Progenitor cell of endocrine pancreas (in vitro differentiated cells): ENCODE measurements at places on chromosomes 1 and 21. TPM values are rescaled to one million over a fixed set of nuclear protein-coding genes. Genes with fewer than 3 reads are reported as not detected.

GRCh38 chr1:239128541-239128940, 257.8 kb upstream of the CHRM3 start:
- H3K4me1 ChIP-seq: no peaks in the 10 kb centered on the region
- H3K27ac ChIP-seq: no peak overlapping the region
- H3K27me3 ChIP-seq: no peaks in the 10 kb centered on the region
- no peak overlapping the region for H3K4me3 ChIP-seq
- no peak for DNase-seq
- no peaks in the 10 kb centered on the region for H3K36me3 ChIP-seq

- no peak overlapping the region for H3K4me3 ChIP-seq
- H3K27ac ChIP-seq: peak overlapping the region; percentile 83
- DNase-seq: no peak
- H3K36me3 ChIP-seq: no peaks in the 10 kb centered on the region
- H3K4me1 ChIP-seq: peaks cover 22% of the 10 kb centered on the region
- H3K27me3 ChIP-seq: no peaks in the 10 kb centered on the region
Measured at GRCh38 chr1:106223213-106223612, 833.3 kb upstream of the PRMT6 start.

CFAP74 gene
- total RNA-seq: 0.36 and 0.93 TPM in 2 replicates

- DNase-seq: no peak
- H3K27ac ChIP-seq: no peak overlapping the region
- peaks cover 4% of the 10 kb centered on the region for H3K27me3 ChIP-seq
- H3K4me1 ChIP-seq: no peaks in the 10 kb centered on the region
- H3K36me3 ChIP-seq: no peaks in the 10 kb centered on the region
Measured at GRCh38 chr1:20014153-20014552, 34.7 kb upstream of the PLA2G2A start.

DNA sequence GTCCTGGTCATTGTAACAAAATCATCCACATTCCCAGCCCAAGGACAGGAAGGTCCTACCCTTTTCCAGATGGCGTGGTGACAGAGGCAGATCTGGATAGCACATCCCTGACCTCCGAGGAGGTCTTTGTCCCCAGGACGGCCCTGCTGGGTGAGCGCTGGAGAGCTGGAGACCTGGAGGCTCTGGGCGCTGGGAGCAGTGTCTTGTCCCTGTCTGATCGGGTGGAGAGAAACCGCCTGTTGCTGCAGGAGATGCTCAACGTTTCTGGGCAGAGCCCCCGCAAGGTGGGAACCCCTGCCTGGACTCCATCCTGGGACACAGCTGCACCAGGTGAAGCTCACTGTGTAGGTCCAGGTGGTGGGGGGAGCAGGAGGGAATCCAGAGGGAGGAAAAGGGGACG, 4.1 kb downstream of the KIAA1614 start:
- no peak overlapping the region for H3K4me3 ChIP-seq
- no peak for DNase-seq
- no peaks in the 10 kb centered on the region for H3K36me3 ChIP-seq
- H3K4me1 ChIP-seq: peaks cover 3% of the 10 kb centered on the region
- peaks cover 40% of the 10 kb centered on the region for H3K27me3 ChIP-seq

- no peak overlapping the region for H3K27ac ChIP-seq
- DNase-seq: no peak
- H3K4me1 ChIP-seq: peaks cover 2% of the 10 kb centered on the region
- H3K27me3 ChIP-seq: peaks cover 26% of the 10 kb centered on the region
- no peak overlapping the region for H3K4me3 ChIP-seq
Measured at GRCh38 chr1:31744165-31744888, 19.8 kb downstream of the ADGRB2 start.

- H3K4me1 ChIP-seq: peaks cover 39% of the 10 kb centered on the region
- H3K27ac ChIP-seq: no peak overlapping the region
- no peak overlapping the region for H3K4me3 ChIP-seq
Measured at GRCh38 chr1:169479363-169480066, 6.2 kb downstream of the SLC19A2 start.

PHGDH gene
- total RNA-seq: 428 and 452 TPM in 2 replicates

GRCh38 chr1:72851597-72851996, 569.3 kb upstream of the NEGR1 start:
- no peaks in the 10 kb centered on the region for H3K36me3 ChIP-seq
- H3K4me3 ChIP-seq: no peak overlapping the region
- H3K27me3 ChIP-seq: no peaks in the 10 kb centered on the region
- DNase-seq: no peak
- peak overlapping the region; percentile 48 for H3K27ac ChIP-seq
- H3K4me1 ChIP-seq: peaks cover 5% of the 10 kb centered on the region

ADAMTS4 gene
- total RNA-seq: 0.22 and 0.24 TPM in 2 replicates

- no peak overlapping the region for H3K27ac ChIP-seq
- no peaks in the 10 kb centered on the region for H3K36me3 ChIP-seq
- H3K4me1 ChIP-seq: peaks cover 22% of the 10 kb centered on the region
- H3K27me3 ChIP-seq: peaks cover 5% of the 10 kb centered on the region
Measured at GRCh38 chr1:116258668-116259419, 114.2 kb upstream of the ATP1A1 start.

CNKSR1 gene
- 52.0 and 52.1 TPM in 2 replicates for total RNA-seq

- no peak overlapping the region for H3K4me3 ChIP-seq
- H3K4me1 ChIP-seq: peaks cover 13% of the 10 kb centered on the region
- peaks cover 13% of the 10 kb centered on the region for H3K27me3 ChIP-seq
- no peak overlapping the region for H3K27ac ChIP-seq
Measured at GRCh38 chr1:21626921-21627339, 42.2 kb downstream of the RAP1GAP start.

APCS gene
- total RNA-seq: not detected in 2 replicates

DNA sequence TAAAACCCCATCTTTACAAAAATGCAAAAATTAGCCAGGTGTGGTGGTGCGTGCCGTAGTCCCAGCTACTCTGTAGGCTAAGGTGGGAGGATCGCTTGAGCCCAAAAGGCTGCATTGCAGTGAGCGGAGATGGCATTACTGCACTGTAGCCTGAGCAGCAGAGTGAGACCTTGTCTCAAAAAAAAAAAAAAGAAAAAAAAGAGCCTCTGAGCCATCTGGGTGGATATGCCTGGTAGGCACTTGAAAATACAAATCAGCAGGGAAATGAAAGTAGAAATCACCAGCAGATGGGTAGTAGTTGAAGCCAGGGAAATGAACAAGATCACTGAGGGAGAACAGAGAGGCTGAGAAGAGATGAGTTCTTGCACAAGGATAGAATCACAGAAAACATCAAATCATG, 131.0 kb upstream of the HMCN1 start:
- no peaks in the 10 kb centered on the region for H3K4me1 ChIP-seq
- H3K4me3 ChIP-seq: no peak overlapping the region
- H3K27me3 ChIP-seq: no peaks in the 10 kb centered on the region
- no peaks in the 10 kb centered on the region for H3K36me3 ChIP-seq
- DNase-seq: no peak

F5 gene
- total RNA-seq: 1.7 and 2.9 TPM in 2 replicates

DNA sequence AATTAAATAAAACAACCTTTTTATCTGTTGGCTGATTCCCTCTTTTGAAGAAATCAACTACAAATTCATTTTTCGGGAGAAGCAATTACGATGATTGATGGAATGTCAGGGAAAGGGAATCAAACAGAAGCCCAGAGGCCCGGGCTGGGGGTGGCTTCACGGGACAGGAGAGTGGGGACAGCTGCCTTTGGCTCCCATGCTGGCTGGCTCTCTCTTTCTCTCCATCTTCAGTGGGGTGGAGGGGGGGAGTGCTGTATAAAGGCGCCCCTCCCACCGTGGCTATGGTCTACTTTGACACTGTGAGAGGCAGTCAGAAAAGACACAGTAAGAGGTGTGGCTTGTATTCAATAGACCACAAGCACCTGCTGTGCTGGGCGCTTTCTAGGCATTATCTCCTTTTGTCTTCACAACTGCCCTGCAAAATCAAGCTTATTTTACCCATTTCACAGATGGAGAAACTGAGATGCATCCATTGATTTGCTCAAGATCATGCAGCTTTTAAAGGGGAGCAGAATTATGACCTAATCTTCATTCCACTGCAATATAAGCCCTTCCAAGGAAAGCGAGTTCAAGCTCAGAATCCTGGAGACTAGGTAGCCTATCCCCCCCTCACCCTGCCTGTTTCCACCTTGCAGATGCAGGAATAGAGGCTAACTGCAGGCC, 92.9 kb downstream of the GRIK3 start:
- H3K4me3 ChIP-seq: no peak overlapping the region
- no peak overlapping the region for H3K27ac ChIP-seq
- DNase-seq: no peak
- peaks cover 44% of the 10 kb centered on the region for H3K27me3 ChIP-seq
- no peaks in the 10 kb centered on the region for H3K4me1 ChIP-seq

KRTAP12-3 gene
- total RNA-seq: not detected in 2 replicates

- H3K27ac ChIP-seq: no peak overlapping the region
- peaks cover 9% of the 10 kb centered on the region for H3K27me3 ChIP-seq
- H3K36me3 ChIP-seq: no peaks in the 10 kb centered on the region
- peaks cover 27% of the 10 kb centered on the region for H3K4me1 ChIP-seq
- no peak for DNase-seq
Measured at GRCh38 chr1:212482637-212483441, 50.1 kb downstream of the NENF start.

- peaks cover 7% of the 10 kb centered on the region for H3K4me1 ChIP-seq
- H3K4me3 ChIP-seq: peak overlapping the region; percentile 42
- no peak for DNase-seq
- H3K27me3 ChIP-seq: peaks cover 42% of the 10 kb centered on the region
Measured at GRCh38 chr1:54499097-54499359, 49.0 kb upstream of the ACOT11 start.

DNA sequence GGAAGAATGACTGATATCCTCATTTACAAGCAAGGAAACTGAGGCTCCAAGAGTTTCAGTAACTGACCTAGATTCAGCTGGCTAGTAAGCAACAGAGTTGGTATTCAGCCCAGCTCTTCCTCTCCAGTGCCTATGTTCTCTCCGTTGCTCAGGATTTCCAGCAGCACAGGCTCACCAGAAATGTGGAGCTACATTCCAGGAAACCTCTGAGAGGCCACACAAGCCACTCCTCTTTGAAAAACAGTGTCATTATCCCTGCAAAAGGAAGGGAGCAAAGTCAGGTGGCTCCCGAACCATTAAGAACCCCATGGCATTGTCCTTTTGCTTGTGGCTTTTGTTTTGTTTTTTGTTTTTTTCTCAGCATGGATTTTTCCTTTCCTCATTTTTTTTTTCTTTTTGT, 40.6 kb upstream of the DUSP10 start:
- no peak for DNase-seq
- no peak overlapping the region for H3K4me3 ChIP-seq
- peaks cover 5% of the 10 kb centered on the region for H3K4me1 ChIP-seq
- no peak overlapping the region for H3K27ac ChIP-seq
- peaks cover 3% of the 10 kb centered on the region for H3K27me3 ChIP-seq

AMY1C gene
- total RNA-seq: not detected in 2 replicates

DNA sequence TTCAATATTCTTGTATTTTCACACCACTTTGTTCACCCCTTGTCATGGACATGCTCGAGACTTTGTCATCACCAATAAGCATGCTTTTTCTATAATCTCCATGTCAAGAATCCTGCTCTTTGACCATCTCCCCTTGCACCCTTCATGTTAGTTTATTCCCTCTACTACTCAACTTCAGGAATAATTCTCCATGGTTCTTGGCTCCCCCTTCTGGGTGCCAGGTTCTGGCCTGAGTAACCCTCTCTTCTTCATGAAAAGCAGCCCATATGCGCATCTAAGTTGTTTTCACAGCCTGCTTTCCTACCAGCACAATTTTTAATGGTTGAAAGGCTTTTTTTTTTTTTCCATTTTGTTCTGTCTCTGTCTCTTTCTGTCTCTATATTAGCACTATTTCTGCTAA, 160.7 kb downstream of the LEPR start:
- no peaks in the 10 kb centered on the region for H3K27me3 ChIP-seq
- H3K4me1 ChIP-seq: peaks cover 6% of the 10 kb centered on the region
- H3K36me3 ChIP-seq: no peaks in the 10 kb centered on the region

- no peak for DNase-seq
- no peak overlapping the region for H3K4me3 ChIP-seq
- H3K4me1 ChIP-seq: peaks cover 21% of the 10 kb centered on the region
- peaks cover 2% of the 10 kb centered on the region for H3K36me3 ChIP-seq
- no peaks in the 10 kb centered on the region for H3K27me3 ChIP-seq
Measured at GRCh38 chr1:28416509-28417194, 47.1 kb downstream of the PHACTR4 start.

GRCh38 chr21:35368326-35368725, 319.2 kb upstream of the RUNX1 start:
- no peaks in the 10 kb centered on the region for H3K36me3 ChIP-seq
- no peak overlapping the region for H3K27ac ChIP-seq
- no peak for DNase-seq
- H3K27me3 ChIP-seq: no peaks in the 10 kb centered on the region

FCGR3B gene
- total RNA-seq: not detected in 2 replicates

DNA sequence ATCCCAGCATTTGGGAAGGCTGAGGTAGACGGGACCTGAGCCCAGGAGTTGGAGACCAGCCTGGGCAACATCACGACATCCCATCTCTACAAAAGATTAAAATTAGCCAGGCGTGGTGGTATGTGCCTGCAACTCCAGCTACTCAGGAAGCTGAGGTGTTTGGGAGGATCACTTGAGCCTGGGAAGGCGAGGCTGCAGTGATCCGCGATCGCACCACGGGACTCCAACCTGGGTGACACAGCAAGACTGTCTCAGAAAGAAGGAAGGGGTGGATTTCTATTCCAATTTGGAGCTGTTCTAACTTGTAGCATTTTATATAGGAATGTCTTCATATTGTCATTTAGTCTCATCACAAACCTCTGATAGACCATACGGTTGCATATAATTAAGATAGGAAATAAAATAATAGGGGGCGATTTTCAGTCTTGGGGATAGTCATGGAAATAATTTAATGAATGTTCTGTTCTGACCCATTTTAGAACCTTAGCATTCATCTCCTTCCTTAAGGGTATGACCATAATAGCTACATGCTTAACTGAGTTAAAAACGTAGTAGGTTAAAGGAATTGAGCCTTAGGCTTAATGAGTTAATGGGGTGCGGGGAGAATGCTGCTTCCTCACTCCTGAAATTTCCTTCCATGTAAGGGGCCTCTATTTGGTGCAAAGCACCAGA, 93.1 kb downstream of the ADCY10 start:
- DNase-seq: no peak
- H3K27me3 ChIP-seq: no peaks in the 10 kb centered on the region
- peaks cover 7% of the 10 kb centered on the region for H3K36me3 ChIP-seq

DNA sequence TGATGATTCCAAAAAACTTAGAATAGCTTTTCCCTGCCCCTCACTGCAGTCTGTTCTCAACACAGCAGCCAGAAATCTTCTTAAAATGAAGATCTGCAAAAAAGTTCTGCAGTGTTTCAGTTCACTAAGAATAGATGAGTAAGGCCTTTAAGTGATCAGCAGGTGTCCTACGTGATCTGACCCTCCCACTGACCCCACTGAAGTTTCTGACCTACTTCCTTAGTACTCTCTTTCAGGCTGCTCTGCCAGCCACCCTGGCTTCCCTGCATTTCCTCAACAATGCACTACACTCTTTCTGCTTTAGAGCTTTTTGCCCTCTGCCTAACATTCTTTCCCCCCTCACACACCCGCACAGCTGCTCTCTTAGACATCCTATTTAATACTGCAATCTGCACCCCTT, 182.5 kb downstream of the AKT3 start:
- H3K4me1 ChIP-seq: peaks cover 8% of the 10 kb centered on the region
- no peaks in the 10 kb centered on the region for H3K27me3 ChIP-seq
- no peak overlapping the region for H3K27ac ChIP-seq
- H3K36me3 ChIP-seq: peaks cover 6% of the 10 kb centered on the region

GRCh38 chr21:42319851-42320572, 4.8 kb upstream of the TFF3 start:
- H3K36me3 ChIP-seq: no peaks in the 10 kb centered on the region
- peak overlapping the region; percentile 46 for H3K27ac ChIP-seq
- peaks cover 6% of the 10 kb centered on the region for H3K27me3 ChIP-seq
- H3K4me1 ChIP-seq: peaks cover 13% of the 10 kb centered on the region

GJC2 gene
- 1.7 and 2.1 TPM in 2 replicates for total RNA-seq

GRCh38 chr21:32347977-32348376, 44.8 kb downstream of the URB1 start:
- peaks cover 37% of the 10 kb centered on the region for H3K36me3 ChIP-seq
- no peak for DNase-seq
- H3K4me3 ChIP-seq: no peak overlapping the region
- H3K4me1 ChIP-seq: no peaks in the 10 kb centered on the region
